Ascending aorta (tissue), 2 donors: ENCODE measurements at places on chromosomes 6 and 20.

- H3K36me3 ChIP-seq = no peaks in the 10 kb centered on the region
- no peaks in the 10 kb centered on the region for H3K27me3 ChIP-seq
- H3K27ac ChIP-seq = no peak overlapping the region
- no peak overlapping the region for H3K4me3 ChIP-seq
- no peaks in the 10 kb centered on the region for H3K4me1 ChIP-seq
- DNase-seq = no peak
Measured at GRCh38 chr6:91079969-91080368, 493.1 kb upstream of the MAP3K7 start.

GRCh38 chr6:27296106-27296783, 15.8 kb downstream of the POM121L2 start:
- H3K36me3 ChIP-seq = no peaks in the 10 kb centered on the region
- no peak overlapping the region for H3K4me3 ChIP-seq
- no peaks in the 10 kb centered on the region for H3K4me1 ChIP-seq

- no peaks in the 10 kb centered on the region for H3K4me1 ChIP-seq
- H3K4me3 ChIP-seq = no peak overlapping the region
- no peak for DNase-seq
- H3K27ac ChIP-seq = no peak overlapping the region
- H3K27me3 ChIP-seq = no peaks in the 10 kb centered on the region
Measured at GRCh38 chr20:10856237-10857015, 182.6 kb upstream of the JAG1 start.

DNA sequence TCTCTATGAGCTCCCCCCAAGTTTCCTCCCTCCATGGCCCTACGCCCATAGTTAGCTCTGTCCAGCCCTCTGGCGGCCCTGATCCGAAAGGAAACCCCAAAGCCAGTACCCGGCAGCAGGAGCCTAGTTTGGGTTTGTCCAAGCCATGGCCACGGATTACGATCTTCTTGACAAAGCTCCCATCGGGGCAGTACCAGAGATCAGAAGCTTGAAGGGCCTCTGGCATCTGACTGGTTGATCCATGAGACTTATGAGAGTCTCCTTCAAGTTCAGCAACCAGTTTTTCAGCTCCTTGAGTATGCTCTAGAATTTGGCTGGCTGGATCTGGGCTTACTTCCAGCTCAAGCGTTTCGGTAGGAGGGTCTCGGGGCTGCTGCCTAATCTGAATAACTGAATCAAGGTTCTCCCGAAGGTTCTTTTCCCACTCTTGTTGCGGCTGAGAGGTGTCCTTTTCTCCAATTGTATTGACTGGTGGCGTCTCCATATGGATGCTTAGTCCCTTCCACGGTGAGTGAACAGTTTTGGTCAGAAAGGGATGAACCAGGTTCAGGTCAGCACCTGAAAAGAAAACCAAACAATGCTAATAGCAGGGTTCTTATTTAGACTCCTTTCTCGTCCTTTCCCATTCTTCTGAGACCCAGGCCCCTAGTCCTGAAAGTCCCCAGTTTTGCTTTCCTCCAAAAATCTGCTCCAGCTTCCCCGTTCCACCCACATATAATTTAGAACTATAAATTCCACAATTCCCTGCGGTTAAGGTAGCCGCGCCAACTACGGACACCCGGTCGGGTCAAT, 595 bp downstream of the FKBPL start:
- peak overlapping the region; percentile 92 for H3K27ac ChIP-seq
- H3K36me3 ChIP-seq = peaks cover 21% of the 10 kb centered on the region
- peaks cover 19% of the 10 kb centered on the region for H3K4me1 ChIP-seq
- DNase-seq = no peak

DNA sequence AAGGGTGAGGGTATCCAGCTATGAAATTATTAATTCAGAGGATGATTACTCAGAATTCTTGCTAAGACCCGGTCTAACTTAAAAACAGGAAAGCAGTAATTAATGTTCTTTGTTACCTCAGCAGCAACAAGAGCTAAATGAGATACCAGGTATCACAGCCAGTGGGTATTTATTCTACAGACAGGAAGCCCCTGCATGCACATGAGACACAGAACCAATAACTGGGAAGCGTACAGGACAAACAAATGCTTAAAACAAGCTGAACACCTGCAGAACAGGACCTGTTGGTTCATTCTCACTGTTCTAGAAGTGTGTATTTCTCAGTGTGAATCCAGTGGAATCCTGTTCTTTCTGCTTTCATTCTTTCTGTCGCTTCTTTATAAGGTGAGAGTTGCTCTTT, 30.9 kb downstream of the SCML4 start:
- H3K4me3 ChIP-seq = no peak overlapping the region
- DNase-seq = no peak
- H3K4me1 ChIP-seq = no peaks in the 10 kb centered on the region

- no peaks in the 10 kb centered on the region for H3K27me3 ChIP-seq
- H3K4me3 ChIP-seq = no peak overlapping the region
- no peaks in the 10 kb centered on the region for H3K4me1 ChIP-seq
- no peaks in the 10 kb centered on the region for H3K36me3 ChIP-seq
Measured at GRCh38 chr6:134873500-134874388, 76.2 kb downstream of the ALDH8A1 start.

GRCh38 chr6:94341173-94341572, 921.8 kb upstream of the EPHA7 start:
- no peaks in the 10 kb centered on the region for H3K36me3 ChIP-seq
- no peaks in the 10 kb centered on the region for H3K27me3 ChIP-seq
- no peak overlapping the region for H3K27ac ChIP-seq
